CMK (cell line): ENCODE measurements at places on chromosomes 5 and 9.

- DNase-seq, result no peak
Observed at GRCh38 chr5:14914193-14914592, 42.6 kb upstream of the ANKH start.

GRCh38 chr5:86756839-86757238, 139.1 kb downstream of the COX7C start:
- DNase-seq, result no peak

DNA sequence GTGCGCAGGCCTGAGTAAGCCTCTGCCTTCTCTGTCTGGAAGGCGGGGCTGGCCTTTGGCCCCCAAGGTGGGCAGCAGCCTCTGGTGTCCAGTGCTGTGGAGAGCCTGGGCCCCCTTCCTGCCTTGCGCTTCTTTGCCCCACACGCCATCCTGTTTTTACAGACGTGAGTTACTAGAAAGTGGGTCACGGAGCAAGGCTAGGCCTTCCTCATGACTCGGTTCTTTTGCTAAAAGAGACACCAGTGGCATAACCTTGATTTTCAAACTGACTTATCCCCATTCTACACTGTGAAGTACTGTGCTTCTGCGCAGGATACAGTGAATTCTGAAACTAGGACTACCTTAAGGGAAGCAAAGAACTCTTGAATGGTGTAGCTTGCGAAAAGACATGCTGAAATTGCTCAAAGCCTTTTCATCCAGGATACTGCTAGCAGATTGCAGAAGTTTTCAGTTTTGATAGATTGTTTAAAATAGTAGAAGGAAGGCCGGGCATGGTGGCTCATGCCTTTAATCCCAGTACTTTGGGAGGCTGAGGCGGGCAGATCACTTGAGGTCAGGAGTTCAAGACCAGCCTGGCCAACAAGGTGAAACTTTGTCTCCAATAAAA, 7.2 kb downstream of the ROPN1L start:
- no peak for DNase-seq

- peak; percentile 24 for DNase-seq
Observed at GRCh38 chr5:12292610-12293204, 388.5 kb upstream of the CTNND2 start.

GRCh38 chr5:1032551-1033027, 24.0 kb downstream of the NKD2 start:
- no peak for DNase-seq

DNA sequence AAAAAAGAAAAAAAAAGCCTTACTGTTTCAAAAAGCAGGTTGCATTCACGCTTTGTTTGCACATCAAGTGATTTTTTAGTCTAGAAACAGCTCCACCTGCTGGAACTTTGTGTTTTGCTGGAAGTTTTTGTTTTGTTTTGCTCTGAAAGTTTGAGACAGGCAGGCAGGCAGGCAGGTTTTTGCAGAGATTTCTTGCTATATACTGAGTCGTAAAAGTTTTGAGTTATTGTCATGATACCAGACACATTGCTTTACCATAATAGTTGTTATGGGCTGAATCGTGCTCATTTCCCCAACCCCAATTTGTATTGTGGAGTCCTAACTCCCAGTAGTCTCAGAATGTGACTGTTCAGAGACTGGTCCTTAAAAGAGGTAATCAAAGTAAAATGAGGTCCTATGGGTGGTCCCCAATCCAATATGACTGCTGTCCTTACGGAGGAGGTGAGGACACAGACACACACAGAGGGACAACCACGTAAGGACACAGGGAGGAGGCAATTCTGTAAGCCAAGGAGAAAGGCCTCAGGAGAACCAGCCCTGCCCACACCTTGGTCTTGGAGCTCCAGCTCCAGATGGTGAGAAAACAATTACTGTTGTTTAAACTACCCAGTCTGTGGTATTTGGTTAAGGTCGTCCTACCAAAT, 20.9 kb downstream of the OR2Y1 start:
- DNase-seq, result no peak

GRCh38 chr9:92276331-92277032, 17.0 kb downstream of the IARS1 start:
- DNase-seq, result no peak

DNA sequence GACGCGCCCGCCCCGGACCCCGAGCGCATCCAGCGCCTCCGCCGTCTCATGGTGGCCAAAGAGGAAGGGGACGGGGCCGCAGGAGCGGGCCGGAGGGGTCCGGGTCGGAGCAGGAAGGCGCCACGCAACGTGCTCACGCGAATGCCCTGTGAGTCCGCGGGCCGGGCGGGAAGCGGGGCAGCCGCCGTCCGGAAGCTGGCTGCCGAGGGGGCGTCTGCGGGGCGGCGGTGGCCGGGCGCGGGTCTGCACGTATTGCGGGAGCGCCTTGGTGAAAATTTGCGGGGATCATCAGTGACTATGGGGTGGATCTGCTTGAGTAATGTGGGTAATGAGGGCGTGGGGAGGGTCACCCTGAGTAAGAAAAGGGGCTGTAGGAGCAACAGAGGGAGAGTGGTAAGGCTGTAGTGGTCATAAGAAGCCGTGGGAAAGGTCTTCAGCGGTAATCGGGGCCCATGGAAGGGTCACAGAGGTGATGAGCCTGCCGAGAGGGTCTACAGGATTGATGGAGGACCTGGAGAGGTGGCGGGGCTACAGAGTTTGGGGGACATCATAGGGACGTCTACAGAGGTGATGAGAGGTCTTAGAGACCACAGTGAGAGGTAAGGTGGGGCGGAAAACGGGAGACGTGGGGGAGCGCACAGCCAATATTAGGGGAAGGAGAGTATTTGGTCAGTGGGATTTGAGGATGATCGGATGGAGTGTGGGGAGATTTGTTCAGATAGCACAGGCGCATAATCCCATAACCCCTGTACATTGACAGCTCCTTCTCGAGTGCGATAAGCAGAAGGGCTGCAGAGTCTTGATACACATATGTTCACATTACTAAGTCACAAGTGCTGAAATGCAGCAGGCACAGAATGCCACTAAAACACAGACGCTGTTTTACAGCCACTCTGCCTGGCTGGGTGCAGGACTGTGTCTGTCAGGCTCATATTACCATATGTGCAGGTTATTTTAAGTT, 819 bp downstream of the LSM11 start:
- DNase-seq, result no peak

DNA sequence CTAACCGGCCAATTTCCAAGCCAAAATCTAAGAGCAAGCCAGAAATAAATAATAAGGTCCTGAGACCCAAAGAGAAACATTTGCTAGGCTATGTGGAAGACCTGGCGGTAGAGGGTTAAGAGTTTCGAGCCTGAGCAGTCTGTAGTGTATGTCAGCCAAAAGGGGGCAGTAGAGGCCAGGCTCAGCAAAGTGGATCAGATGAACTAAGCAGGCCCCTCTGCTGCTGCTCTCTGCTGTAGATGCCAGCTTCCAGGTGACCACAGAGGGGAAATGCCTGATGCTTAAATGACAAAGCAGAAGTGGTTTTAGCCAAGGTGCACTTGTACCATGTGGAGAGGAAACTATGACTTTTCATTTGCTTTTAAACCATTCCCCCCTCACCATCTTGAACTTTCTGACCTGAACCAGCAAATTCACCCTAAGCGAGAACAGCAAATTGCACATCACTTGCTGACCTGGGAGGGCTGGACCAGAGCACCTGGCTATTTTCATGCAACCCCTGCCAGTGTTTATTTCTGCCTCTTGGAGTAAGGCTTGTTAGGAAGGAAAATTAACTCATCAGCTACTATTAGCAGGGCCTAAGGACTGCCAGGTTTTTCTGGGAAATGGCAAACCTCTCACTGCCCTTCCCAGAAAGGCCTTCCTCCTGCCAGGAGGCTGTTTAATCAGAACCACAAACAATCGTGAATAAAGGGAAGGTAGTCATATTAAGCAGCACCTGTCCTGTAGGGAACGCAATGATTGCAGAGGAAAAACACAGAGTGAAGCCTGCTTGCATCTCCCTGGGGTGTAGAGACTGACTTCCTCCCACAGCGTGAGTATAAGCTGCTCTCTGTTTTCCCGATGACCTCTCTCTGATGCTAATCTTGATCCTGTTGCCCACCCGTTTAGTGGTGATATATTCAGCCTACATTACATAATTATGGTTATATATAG, 818.2 kb downstream of the TLR4 start:
- peak; percentile 4 for DNase-seq

DNA sequence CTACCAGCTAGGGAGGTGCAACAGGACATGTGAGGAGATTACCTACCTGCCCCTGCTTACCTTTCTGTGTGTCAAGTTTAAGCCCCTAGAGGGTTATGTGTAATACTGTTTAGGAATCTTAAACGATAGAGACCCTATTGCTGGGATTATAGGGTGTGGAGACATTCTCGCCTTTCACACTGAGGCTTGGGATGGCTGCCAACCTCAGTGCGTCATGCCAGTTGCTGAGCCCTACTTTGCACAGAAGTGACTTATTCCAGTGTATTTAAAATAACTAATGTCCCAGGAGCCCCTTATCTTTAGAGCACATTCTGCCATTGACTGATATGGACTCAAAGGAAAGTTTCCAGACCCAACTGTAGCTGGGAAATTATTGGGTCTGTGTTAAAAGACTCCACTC, 76.6 kb upstream of the XPA start:
- no peak for DNase-seq

- no peak for DNase-seq
Observed at GRCh38 chr9:85700330-85700729, 41.4 kb downstream of the AGTPBP1 start.

DNA sequence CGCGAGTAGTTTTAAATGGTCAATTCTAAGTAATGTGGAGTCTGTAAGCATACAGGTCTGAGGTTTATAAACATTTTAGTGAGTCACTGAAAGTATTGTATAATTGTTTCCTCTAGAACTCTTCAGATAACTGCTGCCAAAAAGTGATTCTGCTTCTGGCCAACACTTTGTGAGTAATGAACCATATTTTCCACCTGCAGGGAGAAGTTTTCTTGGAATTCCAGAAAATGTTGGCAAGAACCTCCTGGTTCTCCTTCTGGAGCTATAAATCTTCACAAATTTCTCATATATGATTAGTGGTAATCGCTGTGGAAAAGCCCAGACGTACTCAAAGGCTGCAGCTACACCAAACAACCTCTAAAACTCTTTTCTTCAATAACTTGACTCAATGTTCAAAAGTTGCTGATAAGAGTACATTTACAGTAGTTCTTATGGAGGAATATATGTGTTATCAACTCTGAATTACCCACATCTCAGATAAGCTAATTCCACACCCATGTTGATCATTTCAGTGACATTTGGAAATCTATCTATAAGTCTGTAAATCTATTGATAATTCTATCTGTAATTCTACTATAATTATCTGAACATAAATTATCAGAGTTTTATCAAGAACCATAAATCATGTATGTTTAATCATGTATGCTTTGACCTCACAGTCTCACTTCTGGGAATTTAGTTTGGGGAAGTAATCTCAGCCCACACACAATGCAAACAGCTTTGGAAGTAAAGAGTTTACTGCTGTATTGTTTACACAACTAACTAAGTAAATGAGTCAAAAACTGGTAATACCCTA, 74.1 kb downstream of the FNBP1 start:
- no peak for DNase-seq

DNA sequence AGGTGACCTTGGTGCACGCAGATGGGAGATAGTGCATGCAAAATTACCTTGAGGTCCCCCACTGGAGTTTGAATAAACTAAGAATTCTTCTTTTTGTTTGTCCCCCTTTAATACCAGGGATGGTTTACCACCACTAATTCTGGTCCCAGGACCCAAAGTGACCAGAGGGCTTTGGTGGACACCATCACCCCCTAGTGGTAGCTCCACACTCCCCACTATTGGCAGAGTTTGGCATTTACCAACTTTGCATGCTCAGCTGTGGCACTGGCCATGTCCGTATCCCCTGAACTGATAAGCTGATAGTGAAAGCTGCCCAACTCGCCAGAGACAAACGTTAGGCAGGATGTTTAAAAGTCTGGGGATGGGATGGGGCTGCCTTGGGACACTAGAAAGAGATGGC, 3.3 kb downstream of the ASTN2 start:
- DNase-seq, result no peak

GRCh38 chr5:56305001-56305950, 72.1 kb upstream of the ANKRD55 start:
- DNase-seq, result no peak

DNA sequence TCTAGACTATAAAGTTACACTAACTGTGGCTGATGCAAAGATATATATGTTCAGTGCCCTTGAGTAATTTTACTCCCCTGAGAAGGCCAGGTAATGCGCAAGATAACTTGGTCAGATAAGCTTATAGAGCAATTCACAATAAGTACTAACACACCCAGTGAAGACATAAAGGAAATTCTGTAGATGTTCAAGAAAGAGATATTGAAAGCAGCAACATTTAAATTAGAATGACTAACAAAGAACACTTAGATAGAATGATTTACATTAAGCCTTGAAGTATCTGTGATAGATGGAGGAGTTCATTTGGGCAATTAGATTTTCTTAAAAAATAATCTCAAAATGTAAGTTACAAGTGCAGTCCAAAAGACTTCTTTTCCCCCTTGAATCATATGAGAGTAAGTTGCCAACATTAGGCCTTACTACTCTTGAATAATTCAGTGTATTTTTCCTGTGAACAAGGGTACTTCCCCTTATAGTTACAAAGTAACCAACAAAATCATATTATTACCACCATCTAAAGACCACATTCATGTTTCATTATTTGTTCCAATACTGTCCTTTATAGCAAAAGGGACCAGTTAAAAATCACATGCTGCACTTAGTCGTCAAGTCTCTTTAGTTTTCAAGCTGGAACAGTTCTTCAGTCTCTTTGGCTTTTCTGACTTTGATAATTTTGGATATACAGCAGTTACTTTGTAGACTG, 44.4 kb upstream of the ELOVL7 start:
- no peak for DNase-seq

DNA sequence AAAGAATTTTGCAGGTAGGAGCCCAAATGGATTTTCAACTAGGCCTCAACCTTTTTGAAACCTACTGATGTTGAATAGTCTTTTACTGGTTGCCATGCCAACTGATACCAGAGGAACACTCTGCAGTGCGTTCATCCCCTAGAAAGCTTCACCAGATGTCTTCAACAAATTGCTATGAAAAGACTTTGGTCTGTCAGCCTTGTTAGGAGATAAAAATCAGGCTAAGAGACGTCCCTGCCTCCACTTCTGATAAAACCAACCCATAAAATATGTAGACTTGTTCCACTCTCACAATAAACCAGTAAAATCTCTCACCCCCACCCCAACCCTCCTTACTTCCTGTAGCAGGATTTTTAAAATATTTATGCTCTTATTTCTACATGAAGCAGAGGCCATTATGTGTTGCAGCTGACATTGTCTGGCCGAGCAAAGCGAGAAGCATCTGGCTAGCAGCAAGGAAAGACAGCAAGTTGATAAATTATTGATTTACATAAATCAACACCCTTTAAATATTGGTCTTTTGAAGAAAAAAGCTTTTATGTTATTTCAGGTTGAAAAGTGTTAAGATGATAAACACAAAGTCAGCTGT, 428.7 kb downstream of the ISL1 start:
- DNase-seq, result no peak

- no peak for DNase-seq
Observed at GRCh38 chr5:146681585-146682105, 165.7 kb upstream of the GPR151 start.

- DNase-seq, result no peak
Observed at GRCh38 chr5:135205632-135206349, 171.8 kb upstream of the PITX1 start.

GRCh38 chr5:149402291-149402690, 23.2 kb upstream of the IL17B start:
- DNase-seq, result no peak
